ENCODE measurements at places on chromosomes 4 and X. TPM values are rescaled to one million over a fixed set of nuclear protein-coding genes. Genes with fewer than 3 reads are reported as not detected.

The C4orf50 gene
- 0.01 TPM for polyA plus RNA-seq

The MAGEE1 gene
- polyA plus RNA-seq, result 2.6 TPM

The TXK gene
- polyA plus RNA-seq, result 0.48 TPM

The C4orf51 gene
- polyA plus RNA-seq, result not detected

The DUSP21 gene
- polyA plus RNA-seq, result not detected

The GLUD2 gene
- 2.5 TPM for polyA plus RNA-seq

The GPR34 gene
- polyA plus RNA-seq, result 5.7 TPM

The LRP2BP gene
- polyA plus RNA-seq, result 6.5 TPM

The KLHL34 gene
- 0.46 TPM for polyA plus RNA-seq

The STS gene
- 15.3 TPM for polyA plus RNA-seq

The RNF128 gene
- polyA plus RNA-seq, result not detected
